ENCODE measurements at places on chromosomes 12 and 14.

DNA sequence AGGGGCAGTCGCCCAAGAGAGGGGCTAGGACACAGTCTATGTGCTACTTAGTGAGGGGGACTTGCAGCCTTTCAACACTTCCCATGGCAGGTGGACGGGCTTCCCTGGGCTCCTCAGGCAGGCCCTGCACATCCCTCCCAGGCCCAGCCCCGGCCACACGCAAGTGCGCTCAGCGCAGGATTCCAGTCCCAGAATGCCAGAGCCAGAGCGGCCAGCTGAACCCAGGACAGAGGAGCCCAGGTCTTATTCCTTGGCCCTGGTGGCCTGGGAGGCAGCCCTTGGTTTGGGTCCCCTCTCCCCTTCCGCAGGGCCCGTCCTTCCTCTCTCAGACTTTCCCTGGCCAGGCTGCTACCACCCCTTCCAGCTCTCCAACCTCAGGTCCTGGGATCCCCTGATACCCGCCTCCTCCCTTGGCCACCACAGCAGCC is 12.0 kb downstream of the DLK1 start:
- no peak for DNase-seq

DNA sequence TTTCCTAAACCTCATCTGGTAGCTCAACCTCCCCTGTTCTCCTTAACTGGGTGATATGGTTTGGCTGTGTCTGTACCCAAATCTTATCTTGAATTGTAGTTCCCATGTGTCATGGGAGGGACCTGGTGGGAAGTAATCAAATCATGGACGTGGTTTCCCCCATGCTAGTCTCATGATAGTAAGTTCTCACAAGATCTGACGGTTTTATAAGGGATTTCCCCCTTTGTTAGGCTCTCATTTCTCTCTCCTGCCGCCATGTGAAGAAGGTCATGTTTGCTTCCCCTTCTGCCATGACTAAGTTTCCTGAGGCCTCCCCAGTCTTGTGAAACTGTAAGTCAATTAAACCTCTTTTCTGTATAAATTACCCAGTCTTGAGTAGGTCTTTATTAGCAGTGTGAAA is 19.5 kb downstream of the COX16 start:
- DNase-seq = no peak

DNA sequence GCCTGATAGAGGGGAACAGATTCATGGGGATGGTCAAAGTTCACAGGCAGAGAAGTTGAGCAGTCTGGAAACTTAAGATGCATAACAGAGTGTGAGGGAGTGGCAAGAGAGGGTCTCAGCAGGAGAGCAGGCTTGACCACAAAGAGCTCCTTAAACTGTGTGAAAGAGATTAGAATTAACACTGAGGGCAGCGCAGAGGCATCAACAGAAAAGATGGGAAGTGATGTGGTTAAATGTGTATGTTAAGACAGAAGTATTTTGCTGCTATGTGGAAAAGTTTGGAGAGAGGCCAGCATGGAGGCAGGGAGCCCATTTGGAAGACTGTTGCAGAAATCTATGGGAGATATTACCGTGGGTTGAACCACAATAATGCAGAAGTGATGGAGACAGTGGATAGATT is 122.7 kb upstream of the LMNTD1 start:
- DNase-seq = no peak

DNA sequence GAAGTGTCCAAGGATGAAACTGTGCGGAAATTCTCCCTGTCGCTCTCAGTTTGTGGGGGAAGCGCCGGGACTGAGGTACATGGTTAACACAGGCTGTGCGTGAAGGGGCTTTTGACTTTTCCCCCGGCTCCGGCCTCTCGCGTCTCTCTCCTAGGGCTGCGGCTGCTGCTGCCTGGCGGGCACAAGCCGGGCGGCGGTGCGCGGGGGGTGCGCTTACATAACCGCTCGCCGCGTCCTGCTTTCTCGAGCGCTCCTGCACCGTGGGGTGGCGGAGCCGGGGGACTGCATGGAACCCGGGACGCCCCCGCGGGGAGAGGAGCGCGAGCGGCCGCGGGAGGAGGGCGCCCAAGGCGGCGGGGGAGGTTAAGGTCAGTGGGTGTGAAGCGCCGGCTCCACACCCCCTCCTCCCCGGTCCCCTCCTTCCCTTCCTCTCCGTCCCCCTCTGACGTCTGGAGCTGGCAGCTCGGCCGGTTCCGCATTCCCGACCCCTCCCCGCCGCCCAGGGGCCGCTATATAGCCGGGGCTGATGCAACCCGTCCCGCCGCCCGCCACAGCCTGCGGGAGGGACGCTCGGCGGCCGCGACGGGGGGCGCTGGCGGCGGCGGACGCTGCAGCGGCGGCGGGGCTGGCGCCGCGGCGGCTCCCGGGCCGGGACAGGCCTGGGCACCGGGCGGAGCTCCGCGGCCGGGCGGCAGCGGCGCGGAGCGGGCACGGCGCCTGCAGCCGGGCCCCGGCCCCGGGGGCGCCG is at the start of gene JDP2:
TSS of gene JDP2 (plus strand) at position 541 of the 748 bp plus-strand sequence. CDS start 9,899 bp downstream, outside the sequence.
- peak; percentile 47 for DNase-seq

GRCh38 chr14:92584816-92585215 is 71.2 kb downstream of the RIN3 start:
- no peak for DNase-seq

GRCh38 chr12:29552324-29552927 is 54.9 kb upstream of the OVCH1 start:
- DNase-seq = no peak

DNA sequence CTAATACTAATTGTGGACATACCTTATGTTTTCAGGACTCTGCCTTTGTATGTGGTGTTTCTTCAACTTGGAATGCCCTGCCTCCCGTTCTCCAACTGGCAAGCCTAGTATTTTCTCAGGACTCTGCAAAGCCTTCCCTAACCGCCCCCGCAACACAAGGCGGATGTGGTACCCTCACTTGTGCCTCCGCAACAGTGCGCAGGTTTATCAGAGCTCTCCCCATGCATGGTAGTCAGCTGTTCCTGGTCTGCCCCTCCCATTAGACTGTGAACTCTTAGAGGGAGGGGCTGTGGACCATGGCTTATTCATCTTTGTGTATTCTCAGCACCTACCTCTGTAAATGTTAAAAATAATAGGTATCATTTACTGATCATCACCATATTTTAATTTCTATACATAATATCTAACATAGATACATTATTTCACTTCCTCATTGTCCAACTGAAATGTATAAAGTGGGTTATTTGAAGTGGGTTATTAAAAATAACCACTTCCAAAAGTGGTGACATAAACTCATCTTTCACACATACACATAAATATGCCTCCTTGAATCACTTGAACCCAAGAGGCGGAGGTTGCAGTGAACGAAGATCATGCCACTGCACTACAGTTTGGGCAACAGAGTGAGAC is 9.0 kb downstream of the LPAR5 start:
- no peak for DNase-seq

DNA sequence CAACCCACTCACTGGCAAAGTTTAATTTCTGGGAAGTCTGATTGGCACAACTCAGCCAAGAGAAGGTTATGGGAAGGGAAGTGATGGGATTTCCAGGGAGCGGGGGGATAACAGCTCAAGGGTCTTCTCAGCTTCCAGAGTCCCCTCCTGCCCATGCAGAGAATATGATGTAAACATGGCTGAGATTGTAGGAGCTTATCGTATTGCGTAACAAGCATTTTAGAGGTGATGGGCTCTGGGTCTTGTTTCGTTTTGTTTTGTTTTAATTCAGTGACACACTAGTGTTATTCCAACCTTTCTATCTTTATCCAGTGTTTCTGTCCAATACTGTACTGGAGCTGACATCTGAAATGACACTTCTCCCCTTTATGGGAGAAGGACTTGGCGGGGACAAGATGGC is 762.1 kb upstream of the TMEM132C start:
- DNase-seq = no peak

DNA sequence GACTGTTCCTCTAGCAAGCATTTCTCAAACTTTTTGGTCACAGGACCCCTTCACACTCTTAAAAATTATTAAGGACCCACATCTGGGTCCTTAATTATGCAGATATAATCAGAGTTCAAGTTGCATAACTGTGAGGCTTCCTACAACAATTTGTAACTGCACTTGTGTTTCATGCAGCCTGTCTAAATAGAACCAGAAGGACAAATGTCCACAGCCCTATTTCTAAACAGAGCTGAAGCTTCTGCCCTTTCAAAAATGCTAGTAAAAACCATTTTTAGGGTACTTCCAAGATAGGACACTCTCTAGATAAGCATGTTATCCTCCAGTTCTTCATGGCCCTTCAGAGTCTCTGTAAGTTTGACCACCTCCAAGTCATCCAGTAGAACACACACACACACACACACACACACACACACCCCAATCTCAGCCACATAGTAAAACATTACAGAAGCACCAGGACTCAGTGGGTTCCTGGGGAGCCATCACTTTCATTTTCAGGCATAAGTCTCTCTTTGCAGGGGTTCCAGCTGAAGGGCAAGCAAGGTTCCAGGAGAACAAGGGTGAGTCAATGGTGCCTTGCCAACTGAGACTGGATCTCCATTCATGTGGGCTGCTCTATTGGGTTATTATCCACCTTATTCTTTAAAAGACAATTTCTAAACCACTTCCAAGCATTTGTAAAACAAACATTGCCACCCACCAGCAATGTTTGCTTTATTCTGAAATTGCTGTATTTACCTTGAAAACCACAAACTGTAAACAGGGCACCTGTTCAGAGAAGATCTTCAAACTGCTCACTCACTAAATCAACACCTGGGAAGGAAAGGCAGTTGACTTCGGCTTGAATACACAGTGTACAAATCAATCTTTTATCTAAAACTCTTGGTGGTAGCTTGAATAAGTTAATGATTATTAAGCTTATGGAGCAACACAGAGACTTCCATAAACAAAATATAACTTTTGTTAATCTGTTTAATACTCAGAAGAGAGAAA is 64.1 kb downstream of the ITPR2 start:
- no peak for DNase-seq

GRCh38 chr14:79840103-79840502 is 371.2 kb downstream of the DIO2 start:
- no peak for DNase-seq

GRCh38 chr12:124514996-124515932 is 52.1 kb downstream of the NCOR2 start:
- no peak for DNase-seq

DNA sequence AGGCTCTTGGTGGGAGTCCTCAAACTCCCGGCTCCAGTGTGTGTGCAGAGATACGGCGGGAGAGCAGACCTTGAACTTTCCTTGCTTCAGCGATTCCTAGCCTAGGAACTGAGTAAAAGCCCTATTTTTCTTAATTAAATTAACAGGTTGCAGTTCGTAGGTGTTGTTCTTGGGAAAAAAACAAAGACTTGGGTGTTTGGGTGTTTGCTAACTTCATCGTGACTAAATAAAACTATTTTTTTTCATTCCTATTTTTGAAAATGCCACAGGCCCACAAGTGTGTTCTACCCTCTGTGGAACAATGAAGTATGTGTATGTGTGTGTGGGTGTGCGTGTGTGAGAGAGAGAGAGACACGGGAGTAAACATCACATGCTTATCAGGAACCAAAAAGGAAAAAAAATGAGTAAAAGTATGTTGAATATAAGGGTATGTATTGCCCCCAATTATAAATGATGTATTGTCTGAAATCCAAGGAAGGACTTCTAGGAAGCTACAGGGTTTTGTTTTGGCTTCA is 651 bp downstream of the TMEM117 start:
- DNase-seq = no peak

DNA sequence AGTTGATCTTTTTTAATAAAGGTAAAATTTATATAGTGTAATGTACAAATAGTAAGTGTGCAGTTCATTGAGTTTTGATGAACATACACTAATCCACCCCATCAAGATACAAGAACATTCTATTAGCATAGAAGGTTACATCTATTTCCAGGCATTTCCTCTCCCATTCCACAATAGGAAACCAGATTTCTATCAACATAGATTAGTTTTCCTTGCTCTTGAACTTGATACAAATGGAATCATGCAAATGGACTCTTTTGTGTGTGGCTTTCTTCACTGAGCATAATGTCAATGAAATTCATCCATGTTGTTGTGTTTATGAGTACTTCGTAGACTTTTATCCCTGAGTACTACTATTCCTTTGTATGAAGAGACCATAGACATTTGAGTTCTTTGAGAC is 10.8 kb downstream of the STYX start:
- no peak for DNase-seq
